ENCODE measurements at places on chromosomes 6 and 20.

GRCh38 chr6:16665182-16665581, 96.1 kb downstream of the ATXN1 start:
- DNase-seq, result no peak

- DNase-seq, result no peak
Measured at GRCh38 chr6:51817832-51818231, 269.6 kb downstream of the PKHD1 start.

DNA sequence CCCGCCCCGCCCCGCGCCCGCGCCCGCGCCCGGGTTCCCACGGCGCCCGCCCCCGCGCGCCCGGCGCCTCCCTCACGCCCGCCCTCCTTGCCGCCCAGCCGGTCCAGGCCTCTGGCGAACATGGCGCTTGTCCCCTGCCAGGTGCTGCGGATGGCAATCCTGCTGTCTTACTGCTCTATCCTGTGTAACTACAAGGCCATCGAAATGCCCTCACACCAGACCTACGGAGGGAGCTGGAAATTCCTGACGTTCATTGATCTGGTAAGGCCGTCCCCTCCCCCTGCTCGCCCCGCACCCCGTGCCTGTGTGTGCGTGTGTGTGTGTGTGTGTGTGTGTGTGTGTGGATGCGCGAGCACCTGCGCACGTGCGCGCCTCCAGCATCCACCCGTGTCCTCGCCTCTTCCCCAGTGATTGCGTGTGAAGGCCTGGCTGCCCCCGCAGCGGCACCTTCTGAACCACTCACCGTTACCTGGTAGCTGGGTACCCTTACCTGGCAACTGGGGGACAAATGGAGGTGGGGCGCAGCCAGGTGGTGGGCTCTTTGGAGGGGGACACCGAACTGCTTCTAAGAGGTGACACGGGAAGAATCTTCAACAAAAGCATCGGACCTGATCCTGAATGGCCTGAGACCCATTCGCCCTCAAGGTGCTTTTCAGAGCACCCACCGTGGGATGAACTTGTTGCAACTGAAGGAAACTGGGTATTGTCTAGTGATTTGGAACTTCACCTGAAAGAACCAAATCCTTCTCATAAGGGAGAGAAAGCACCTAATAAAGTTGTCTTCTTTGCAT, at the start of gene AIG1:
Gene AIG1 (plus strand): TSS at position 84 of the 791 bp plus-strand sequence. CDS start 37 bp downstream, at position 121.
- DNase-seq, result peak; percentile 22

DNA sequence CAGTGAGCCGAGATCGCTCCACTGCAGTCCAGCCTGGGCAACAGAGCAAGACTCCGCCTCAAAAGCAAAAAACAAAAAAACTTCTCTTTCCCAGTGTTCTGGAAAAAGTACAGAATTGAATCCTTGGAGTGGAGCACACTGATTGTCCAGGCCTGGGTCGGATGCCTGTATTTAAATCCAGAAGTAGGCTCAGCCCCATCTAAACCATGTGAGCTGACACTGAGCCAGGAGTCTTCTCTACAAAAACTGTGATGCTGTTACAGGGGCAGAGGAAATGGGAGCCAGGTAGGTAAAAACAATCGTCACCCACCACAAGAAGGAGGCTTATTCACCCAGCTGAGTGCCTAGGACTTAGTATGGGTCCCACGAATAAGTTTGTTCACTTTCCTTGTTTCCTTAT, 43.0 kb upstream of the PTPN1 start:
- no peak for DNase-seq

GRCh38 chr6:125749865-125750691, 646 bp downstream of the HEY2 start:
- DNase-seq, result no peak

- no peak for DNase-seq
Measured at GRCh38 chr6:162964488-162965140, 236.8 kb downstream of the PACRG start.

GRCh38 chr6:159875194-159875593, 15.6 kb upstream of the MAS1 start:
- no peak for DNase-seq

DNA sequence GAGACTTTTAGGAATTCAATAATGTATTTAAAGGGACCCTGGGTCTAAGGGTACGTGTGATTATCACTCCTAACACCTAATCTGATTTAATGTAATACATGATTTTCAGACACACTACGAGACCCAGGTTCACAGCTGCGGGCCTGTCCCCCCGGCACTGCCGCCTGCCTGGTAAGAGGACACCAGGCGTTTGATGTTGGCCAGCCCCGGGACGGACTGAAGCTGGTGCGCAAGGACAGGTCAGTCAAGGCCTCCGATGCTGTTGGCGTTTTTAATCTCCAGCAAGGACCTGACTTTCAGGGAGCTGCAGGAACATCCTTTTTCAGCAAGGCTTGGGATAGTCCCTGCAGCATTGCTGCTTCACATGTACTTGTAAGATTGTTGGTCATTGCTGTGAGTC, 58.2 kb downstream of the IGF2R start:
- DNase-seq, result no peak

- DNase-seq, result no peak
Measured at GRCh38 chr20:38005903-38006302, 27.4 kb downstream of the TTI1 start.

- DNase-seq, result no peak
Measured at GRCh38 chr6:92433911-92434310, 985.4 kb downstream of the EPHA7 start.

GRCh38 chr20:1671891-1672669, 14.5 kb upstream of the SIRPG start:
- DNase-seq, result no peak

- no peak for DNase-seq
Measured at GRCh38 chr6:112640891-112641290, 293.8 kb downstream of the RFPL4B start.

DNA sequence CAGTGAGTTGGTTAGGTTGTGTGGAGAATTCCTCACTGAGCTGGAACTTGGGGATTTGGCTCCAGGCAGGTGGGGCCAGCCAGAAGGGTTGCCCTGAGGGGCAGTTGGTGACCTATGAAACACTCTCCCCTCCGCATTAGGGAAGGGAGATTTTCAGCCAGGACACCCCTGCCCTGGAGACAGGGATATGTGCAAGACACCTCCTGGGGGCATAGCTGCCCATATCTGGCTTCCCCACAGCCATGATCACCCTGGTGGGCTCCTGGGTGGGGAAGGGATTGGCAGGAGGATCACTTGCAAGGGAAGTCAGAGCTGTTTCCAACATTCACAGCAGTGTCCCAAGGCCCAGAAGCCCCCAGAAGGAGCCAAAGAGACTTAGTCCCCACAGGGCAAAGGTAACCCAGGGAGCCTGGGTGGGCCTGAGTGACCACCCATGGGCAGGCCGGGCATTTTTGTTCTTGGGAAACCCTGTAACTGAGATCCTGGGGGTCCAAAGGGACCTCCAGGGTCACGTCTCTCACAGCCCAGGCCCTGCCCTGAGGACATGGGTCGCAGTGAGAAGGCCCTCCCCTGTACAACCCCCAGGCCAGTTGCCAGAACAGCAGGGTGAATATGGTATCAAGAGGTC, 145.8 kb downstream of the MRPL14 start:
- DNase-seq, result no peak

DNA sequence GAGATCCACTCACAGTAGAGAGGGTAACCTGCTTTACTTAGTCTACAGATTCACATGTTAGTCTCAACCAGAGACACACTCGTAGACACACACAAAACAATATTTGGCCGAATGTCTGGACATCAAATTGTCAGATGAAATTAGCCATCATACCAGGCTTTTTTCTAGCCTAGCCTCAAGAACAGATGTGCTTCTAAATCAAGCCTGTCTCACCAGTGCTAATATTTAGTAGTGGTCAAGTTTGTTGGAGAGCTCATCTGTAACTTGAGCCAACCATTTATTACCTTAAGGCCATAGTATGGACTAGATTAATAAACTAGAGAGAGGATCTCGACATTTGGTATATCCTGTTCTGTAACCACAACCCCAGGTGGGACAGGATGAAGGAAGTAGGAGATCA, 1118.8 kb upstream of the MAP3K7 start:
- DNase-seq, result no peak

DNA sequence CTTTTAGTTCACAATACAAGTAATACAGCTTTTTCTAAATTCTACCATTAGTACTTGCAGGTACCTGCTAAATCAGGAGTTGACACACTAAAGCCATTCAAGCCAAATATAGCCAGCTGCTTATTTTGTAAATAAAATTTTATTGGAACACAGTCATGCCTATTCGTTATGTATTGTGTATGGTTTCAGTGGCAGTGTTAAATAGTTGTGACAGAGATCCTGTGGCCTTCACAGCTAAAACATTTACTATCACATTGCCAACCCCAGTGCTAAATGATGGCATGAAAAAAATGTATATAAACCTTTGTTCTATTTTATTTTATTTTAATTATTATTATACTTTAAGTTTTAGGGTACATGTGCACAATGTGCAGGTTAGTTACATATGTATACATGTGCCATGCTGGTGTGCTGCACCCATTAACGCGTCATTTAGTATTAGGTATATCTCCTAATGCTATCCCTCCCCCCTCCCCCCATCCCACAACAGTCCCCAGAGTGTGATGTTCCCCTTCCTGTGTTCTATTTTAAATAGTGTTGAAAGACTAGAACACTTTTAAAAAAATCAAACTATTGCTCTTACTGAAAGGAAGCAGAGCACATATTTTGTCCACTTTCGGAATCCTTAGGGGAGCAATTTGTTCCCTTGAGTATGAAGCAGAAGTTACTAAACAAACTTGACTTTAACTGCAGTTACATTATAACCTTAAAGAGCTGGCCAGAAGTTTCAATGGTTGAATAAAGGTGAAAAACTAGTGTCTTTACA, 115.7 kb downstream of the PRIM2 start:
- no peak for DNase-seq

DNA sequence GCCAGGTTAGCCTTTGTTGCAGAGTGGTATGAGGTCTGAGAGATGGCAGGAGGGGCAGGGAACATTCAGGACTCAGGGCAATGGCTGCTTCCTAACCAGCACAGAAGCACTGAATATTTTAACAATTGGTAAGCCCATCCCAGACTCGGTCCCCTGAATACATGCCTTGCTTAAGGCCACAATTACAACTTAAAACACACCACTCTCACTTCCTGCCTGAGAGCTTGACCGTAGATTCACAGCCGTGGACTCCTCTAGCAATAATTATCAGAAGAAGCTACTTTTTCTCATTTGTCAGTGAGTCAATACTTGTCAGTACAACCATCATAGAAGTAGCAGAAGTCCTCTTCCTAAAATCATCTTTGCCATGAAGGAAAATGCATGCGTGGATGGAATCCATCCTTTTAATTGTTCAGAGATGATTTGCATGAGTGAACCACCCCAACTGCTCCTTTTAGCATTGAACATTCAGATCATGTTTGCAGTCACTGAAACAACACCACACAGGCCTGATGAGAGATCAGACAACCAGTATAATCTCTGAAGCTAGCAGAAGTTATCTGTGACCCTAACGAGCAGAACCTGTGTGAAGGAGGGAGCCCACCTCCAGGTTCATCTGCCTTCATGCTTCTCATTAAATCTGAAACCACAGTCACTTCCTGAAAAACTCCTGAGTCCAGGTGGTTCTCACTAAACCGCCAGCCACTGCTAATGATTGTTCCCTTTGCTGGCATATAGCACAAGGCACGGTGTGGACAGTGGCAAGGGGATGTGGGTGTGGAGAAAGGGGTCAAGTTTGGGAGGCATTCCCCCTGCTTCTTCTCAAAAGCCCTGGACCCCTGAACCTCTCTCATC, 333.9 kb upstream of the CNR1 start:
- DNase-seq, result no peak

DNA sequence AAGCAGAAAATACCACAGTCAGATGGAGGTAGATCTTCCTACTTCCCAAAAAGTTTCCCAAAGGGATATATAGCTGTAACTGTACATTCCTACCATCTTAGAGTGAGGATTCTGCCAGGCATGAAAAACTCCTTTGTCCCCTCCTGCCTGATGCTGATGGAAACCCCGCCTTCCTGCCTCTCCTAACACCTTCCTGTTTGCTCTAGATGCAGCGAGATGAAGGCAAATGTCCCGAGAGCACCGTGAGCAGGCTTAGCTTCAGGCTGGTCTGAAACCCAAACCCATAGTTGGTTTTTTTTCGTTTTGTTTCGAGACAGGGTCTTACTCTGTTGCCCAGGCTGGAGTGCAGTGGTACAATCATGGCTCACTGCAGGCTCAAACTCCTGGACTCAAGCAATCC, 55.6 kb downstream of the MYB start:
- DNase-seq, result no peak

GRCh38 chr6:44508646-44509045, 121.1 kb downstream of the CDC5L start:
- DNase-seq, result no peak

GRCh38 chr6:83948851-83949250, 84.7 kb upstream of the MRAP2 start:
- DNase-seq, result no peak

- no peak for DNase-seq
Measured at GRCh38 chr20:26277339-26277738, 580.7 kb upstream of the ZNF337 start.

DNA sequence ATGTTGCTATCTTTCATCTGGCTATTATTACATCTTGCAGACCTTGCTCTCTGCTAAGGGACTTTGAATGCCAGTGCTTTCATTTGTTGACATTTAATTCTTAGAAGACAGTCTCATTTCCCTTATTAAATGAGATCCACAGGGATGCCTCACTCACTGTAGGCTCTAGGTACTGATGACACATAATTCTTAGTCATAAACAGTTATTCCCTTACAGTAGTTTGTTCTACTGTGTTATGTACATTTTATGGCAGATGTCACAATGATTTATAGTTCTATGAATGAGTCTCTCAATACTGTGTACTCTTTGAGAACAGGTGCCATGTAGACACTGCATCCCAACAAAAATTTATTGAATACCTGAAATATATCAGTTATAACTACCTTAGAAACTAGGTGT, 70.3 kb downstream of the FAM83B start:
- no peak for DNase-seq

DNA sequence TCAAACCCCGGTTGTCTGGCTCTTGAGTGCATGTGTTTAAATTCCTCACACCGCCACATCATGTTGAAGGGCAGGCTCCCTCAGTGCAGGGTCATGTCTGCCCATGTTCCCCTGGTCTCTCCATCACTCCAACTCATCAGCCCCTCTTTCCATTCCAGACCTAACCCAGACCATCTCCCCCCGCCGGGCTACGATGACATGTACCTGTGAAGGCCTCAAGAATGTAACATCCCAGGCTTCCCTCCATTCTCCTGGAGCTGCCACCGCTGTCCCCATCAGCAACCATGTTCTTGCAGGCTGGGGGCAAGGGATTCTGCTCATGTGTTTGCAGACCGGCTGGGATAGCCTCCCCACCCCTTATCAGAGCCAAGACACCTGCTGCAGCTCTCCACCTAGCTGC, 19.9 kb downstream of the TMEM74B start:
- DNase-seq, result no peak

DNA sequence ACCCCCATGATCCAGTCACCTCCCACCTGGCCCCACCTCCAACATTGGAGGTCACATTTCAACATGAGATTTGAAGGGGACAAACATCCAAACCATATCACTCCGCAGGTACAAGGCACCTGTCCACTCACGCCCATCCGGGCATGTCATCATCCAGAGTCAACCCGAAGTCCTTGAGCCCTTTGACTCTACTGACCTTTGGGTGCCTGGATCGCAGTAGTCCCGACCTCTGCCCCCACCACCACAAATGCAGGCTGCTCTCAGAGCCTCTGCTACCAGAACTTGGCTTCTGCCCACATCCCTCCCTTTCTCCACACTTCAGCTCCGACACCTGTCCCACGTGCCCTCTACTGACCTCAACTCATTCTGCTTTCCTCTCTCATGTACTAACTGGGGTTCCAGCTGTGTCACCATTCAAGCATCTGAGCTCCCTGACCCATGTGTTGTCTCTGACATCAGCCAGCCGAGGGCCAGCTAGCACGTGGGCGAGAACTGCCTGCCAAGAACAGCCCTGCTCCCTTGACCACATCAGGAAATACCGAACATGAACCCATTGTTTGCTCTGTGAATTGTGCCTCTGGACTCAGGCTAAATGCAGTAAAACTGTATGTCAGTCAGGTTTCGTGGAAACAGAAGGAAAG, 498.3 kb upstream of the SULF2 start:
- no peak for DNase-seq

Measured in D721Med (cell line).